ENCODE measurements at places on chromosomes 11 and 22. TPM values are rescaled to one million over a fixed set of nuclear protein-coding genes. Genes with fewer than 3 reads are reported as not detected.
A peak's percentile ranks its signal among the peaks of the same experiment; 100 is the strongest.

The IL18 gene
- 1.6 TPM for total RNA-seq

The LDHAL6A gene
- total RNA-seq, result not detected

DNA sequence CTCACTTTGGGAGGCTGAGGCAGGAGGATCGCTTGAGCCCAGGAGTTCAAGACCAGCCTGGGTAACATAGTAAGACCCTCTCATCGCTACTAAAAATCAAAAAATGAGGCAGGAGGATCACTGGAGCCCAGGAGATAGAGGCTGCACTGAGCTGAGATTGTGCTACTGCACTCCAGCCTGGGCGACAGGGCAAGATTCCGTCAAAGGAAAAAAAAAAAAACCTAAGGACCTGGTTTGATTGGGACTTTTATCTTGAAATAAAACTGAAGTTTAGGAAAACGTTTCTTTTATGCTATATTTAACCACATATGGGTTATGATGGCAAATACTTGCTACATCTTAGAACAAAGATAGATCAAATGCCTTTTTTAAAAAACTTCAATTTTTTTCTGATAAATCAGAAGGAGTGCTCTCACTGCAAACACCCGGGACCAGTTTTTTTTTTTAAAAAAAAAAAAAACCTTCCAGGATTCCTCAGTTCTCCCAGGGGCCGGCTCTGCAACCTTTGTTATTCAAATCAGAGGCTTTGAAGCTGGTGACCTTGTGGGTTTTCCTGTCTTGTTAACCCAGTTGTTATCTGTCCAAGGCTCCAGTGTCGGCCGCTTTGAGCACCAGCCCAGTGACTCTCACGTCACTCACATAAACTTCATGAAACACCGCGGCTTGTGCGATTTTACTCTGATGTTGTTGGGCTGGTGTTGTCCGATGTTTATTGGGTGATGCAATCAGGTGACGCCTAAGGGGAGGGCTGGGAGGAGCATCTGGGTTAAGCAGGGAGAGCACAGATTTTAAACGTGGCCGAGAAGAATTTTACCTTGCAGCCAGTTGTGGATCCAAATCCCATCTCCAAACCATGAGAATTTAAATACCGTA lies 24.7 kb upstream of the SLC22A12 start:
- peak; percentile 93 for DNase-seq

DNA sequence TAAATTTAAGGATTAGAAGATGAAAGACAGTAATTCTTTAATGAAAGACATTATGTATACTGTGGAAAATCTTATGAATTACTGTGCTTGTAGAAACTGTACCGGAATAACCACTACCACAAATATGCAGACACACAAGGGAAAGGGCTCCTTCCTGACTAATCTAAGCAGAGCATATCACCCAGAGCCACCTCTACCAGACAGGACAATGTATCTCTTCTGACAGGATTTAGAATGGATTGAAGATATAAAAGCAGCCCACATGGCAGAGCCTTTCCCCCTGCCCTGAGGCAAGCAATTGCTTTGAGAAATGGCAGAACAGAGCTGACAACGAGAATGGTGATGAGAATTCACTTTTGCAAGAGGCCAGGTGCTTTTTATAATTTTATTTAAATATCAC lies 144.1 kb downstream of the NOX4 start:
- no peak for DNase-seq
